Ureter (tissue), 1 donor: ENCODE measurements at places on chromosomes 11 and 22. TPM values are rescaled to one million over a fixed set of nuclear protein-coding genes. Genes with fewer than 3 reads are reported as not detected.

DNA sequence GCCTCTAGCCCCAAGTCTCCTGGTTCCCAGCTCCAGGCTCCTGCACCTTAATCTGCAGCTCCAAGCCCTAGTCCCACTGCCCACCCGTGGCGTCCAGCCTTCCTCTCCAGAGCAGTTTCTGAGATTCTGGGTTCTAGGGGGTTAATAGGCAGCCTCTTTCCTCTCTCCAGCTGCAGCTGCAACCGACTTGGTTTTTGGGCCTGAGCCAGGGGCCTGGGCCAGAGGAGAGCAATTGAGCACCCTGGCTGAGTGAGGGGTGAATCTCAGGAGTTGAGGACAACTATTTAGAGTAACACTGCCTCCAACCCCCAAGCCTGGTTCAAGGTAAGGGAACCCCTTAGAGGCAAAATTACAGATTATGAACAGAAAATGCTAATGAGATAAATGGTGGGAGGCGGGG, 9.0 kb upstream of the CHRM1 start:
- no peak for DNase-seq

Gene TRIM49
- total RNA-seq: not detected

DNA sequence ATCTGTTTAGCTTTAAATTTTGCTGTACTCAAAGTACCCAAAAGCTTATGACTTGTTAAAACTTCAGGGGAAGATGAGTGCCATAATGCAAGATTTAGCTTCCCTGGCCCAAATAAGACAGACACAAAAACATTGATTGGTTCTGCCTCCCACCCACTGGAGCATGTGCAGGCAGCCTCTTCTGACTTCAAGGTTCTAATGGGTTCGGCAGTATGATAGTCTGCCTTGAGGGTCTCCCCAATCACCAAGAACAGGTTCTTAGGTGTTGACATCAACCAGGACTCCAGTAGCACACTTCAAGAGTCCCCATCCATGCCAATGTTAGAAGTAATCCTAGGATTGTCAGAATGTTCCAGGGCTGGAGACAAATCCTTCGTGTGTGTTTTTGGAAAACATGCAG, 12.5 kb downstream of the EIF4G2 start:
- no peak for DNase-seq

- no peak for DNase-seq
Measured at GRCh38 chr11:132848336-132848735, 684.0 kb downstream of the OPCML start.

Gene BARX2
- total RNA-seq: 0.55 TPM

Gene PSMC3
- 87.4 TPM for total RNA-seq

GRCh38 chr11:13875643-13876042, 86.9 kb upstream of the SPON1 start:
- no peak for DNase-seq

DNA sequence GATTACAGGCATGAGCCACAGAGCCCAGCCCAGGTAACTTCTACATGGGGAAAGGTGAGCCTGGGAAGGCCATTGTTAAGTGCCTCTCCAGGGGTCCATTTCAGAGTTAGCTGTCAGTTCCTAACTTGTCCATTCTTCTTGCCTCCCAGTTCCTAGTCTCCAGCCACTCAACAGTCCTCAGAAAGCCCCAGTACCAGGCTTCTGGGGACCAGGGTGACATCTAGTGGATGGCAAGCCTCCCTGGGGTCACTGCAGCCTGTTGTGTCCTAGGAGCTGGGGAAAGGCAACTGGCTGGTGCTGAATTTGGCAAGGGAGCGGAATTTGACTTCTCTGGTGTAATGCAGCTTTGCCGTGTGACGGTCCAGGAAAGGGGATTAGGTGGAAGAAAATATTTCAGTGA, 2.1 kb downstream of the LGALS12 start:
- no peak for DNase-seq

DNA sequence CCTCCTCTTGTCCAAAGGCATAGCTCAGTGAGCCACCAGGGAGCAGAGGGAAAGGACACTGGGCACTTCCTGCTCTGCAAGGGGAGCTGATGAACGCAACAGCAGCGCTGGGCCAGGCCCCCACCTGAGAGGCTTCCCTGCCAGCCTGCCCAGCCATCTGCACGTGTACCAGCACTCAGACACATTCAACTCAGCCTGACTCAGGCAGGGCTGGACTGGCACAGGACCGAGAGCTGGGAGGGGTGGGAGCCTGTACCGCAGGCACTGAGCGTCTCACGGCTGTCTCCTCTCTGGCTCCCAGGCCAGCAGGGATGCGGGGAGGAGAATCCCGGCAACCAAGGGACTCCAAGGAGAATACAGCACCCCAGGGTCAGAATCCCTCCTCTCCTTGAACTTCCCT, 411.8 kb downstream of the CTTN start:
- no peak for DNase-seq

Gene GDPD4
- not detected for total RNA-seq

GRCh38 chr11:113906038-113906437, 1.4 kb downstream of the HTR3B start:
- DNase-seq: no peak

Gene ADM2
- 4.6 TPM for total RNA-seq
